ENCODE measurements at places on chromosomes 3 and 15. TPM values are rescaled to one million over a fixed set of nuclear protein-coding genes. Genes with fewer than 3 reads are reported as not detected.

Gene CPLX3
- total RNA-seq = not detected

Gene STX19
- not detected for total RNA-seq

Gene IL17RD
- total RNA-seq = 3.0 TPM

Gene ISY1
- 22.9 TPM for total RNA-seq

Gene NAALADL2
- 17.8 TPM for total RNA-seq

Gene CHCHD6
- 14.0 TPM for total RNA-seq

Gene GOLGA8G
- total RNA-seq = under 0.01 TPM

Gene ADAMTS9
- 6.5 TPM for total RNA-seq

Gene WDR5B
- 6.5 TPM for total RNA-seq

Gene EEF1AKMT4
- 2.4 TPM for total RNA-seq

Gene TMEM44
- total RNA-seq = 17.2 TPM

Gene LINS1
- total RNA-seq = 13.4 TPM

Gene GLT8D1
- 164 TPM for total RNA-seq

Gene CPNE9
- total RNA-seq = not detected

Gene SH3BP5
- total RNA-seq = 15.7 TPM

Gene HAPLN3
- 7.3 TPM for total RNA-seq

Gene SERPINI2
- total RNA-seq = not detected

Gene ENTPD3
- total RNA-seq = 0.14 TPM

Gene GOLGA8B
- total RNA-seq = 41.1 TPM

Gene AADAC
- total RNA-seq = 0.09 TPM

Gene PLA2G4D
- total RNA-seq = not detected

Gene CHDH
- total RNA-seq = not detected

Gene CCR5
- total RNA-seq = not detected

Gene CDC25A
- 2.4 TPM for total RNA-seq

Gene MESP1
- total RNA-seq = under 0.01 TPM

Gene PLA2G4E
- total RNA-seq = not detected

Gene DPPA2
- not detected for total RNA-seq

Gene SFMBT1
- 6.4 TPM for total RNA-seq

Gene AGBL1
- not detected for total RNA-seq

Gene SERINC4
- not detected for total RNA-seq

Gene C3orf49
- not detected for total RNA-seq

Gene UCN2
- 2.1 TPM for total RNA-seq

Gene TMCO5A
- not detected for total RNA-seq

Gene ITIH4
- total RNA-seq = 1.3 TPM

Gene CSPG4
- 63.0 TPM for total RNA-seq

Gene CSTA
- total RNA-seq = 0.59 TPM

Gene AMIGO3
- total RNA-seq = not detected

Gene LARP6
- total RNA-seq = 104 TPM

Gene LRRFIP2
- 49.1 TPM for total RNA-seq

Gene SLC24A5
- not detected for total RNA-seq

Gene MYL3
- not detected for total RNA-seq

Gene BLM
- 0.59 TPM for total RNA-seq

Gene SPINK8
- not detected for total RNA-seq

Gene KBTBD8
- 2.9 TPM for total RNA-seq

Gene HDC
- total RNA-seq = not detected

Data from smooth muscle cell of the umbilical artery (primary cell).